Fibroblast of skin of right biceps (primary cell): ENCODE measurements at places on chromosomes 3 and 15.

- no peak for DNase-seq
Measured at GRCh38 chr3:143668924-143669790, 179.1 kb downstream of the SLC9A9 start.

GRCh38 chr15:65971741-65971995 lies 102.4 kb downstream of the RAB11A start:
- no peak for DNase-seq

- DNase-seq = no peak
Measured at GRCh38 chr3:141767066-141767465, 3.9 kb downstream of the GRK7 start.

DNA sequence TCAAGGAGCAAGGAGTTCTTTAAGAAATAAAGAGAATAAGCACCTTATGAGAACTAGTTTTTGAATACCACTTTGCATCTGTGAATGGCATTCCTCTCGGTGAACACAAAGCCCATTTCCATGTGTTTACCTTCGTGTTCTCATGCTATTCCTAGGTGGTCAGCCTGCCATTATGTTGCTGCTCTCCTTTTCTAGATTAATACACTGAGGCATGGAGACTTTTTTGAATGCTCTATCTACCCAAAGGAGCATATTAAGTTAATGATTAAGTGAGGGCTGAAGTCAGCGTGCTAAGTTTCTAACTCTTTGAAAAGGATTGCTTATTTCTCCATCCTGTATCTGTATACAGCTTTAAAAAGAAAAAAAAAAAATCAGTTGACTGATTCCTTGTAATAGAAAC lies 394.5 kb downstream of the MECOM start:
- no peak for DNase-seq

DNA sequence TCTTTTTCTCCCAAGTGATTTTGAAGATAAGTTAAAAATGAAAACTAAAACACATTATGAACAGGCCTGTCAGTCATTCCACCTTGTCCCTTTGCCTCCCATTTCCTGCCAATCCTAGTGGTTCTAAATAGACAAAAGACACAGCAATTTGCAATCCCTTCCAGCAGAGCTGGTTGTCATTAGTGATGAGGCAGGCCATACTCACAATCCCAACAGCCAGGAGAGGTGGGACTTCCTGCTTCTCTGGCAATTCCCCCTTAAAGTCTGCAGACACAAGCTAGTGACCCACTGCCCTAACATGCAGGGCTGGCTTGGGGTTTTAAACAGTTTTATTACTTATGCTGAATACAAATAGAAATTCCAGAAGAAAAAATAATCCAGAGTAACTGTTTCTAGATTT lies 38.4 kb upstream of the RBP1 start:
- no peak for DNase-seq

DNA sequence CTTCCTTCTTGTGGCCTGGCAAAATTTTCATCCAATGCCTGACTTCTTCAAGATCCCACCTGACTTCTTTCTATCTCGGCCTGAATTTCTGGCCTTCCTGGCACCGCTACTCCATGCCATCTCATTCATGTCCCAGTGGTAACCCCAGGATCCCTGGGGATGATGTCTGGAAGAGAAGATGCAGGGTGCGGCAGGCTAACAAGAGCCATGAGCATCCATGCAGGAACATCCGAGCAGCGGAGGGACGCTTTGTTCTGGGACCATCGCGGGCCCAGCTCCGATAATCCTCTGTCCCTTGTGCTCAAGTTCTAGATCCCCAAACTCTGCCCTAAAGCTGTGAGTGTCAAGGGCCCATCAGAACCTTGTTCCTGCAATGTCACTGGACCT lies 10.9 kb downstream of the MYL3 start:
- no peak for DNase-seq

- no peak for DNase-seq
Measured at GRCh38 chr15:69664572-69665571, 212.3 kb downstream of the RPLP1 start.

DNA sequence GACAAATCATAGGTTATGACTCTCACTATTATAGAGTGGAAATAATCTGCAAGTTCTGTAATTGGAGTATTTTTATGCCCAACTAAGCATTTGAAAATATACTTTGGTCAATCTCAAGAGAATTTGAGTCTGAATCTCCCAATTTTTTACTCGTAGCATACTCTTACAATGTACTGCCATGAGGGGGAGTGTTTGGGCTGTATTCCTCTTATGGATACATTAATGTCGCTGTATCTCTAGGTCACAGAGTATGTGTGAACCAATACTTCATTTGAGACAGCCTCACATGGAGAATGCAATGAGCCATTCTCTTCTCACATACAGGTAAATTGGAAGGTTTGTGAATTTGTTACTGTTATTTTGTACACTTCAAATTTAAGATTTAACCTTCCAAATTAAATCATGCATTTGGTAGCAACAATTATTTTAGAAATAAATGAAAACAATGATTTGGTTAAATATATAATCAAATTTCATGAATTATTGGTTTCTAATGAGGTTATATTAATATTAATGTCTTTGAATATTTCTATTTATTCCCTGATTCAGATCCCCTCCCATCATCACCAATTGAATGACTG lies 5.5 kb upstream of the CD200 start:
- DNase-seq = peak; percentile 59

DNA sequence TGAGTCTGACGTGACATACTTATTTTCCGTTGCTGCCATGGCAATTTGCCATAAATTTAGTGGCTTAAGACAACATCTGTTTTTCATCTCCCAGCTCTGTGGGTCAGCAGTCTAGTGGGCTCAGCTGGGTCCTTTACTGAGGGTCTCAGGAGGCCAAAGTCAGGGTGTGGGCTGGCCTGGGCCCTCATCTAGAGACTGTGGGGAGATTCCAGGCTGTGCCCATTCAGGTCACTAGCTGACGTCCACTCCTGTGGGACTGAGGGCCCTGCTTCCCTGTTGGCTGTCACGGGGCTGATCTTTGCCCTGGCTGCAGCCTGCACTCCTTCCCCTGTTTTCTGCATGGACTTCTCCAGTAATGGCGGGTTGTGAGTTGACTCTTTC lies 19.1 kb downstream of the FGD5 start:
- no peak for DNase-seq

DNA sequence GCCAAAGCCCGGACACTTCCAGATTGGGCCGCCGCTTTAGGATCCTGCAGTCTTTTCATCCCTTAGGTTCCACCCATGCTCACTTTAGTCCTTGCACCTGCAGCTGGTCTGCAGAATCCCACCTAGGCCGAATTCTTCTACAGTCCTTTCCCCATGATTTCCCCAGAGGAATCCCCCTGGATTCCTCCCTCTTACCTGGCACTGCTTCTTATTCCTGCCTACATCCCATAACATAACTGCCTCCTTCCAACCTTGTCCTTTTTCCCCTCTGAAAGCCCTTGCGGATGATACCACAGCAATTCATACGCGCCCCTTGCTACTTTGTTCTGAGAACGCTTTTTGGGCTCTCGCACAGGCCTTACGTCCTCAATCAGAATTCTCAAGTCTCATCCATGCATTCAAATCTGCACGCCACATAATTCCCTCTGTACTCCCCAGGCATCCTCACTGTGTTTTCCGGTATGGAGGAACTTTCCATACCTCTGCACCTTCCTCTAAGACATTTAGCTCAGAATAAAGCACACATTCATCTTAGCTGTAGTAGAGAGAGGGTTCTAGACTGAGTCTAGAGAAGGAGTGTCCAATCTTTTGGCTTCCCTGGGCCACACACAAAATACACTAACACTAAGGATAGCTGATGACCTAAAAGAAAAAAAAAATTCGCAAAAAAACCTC lies 619 bp downstream of the EIF2AK4 start:
- DNase-seq = peak; percentile 27

- DNase-seq = no peak
Measured at GRCh38 chr3:69535613-69536012, 149.7 kb upstream of the FRMD4B start.

GRCh38 chr3:151550642-151551041 lies 89.8 kb upstream of the IGSF10 start:
- DNase-seq = no peak

- DNase-seq = no peak
Measured at GRCh38 chr15:40766906-40767837, 2.6 kb upstream of the C15orf62 start.

GRCh38 chr3:59464187-59464586 lies 414.4 kb upstream of the CFAP20DC start:
- peak; percentile 3 for DNase-seq

DNA sequence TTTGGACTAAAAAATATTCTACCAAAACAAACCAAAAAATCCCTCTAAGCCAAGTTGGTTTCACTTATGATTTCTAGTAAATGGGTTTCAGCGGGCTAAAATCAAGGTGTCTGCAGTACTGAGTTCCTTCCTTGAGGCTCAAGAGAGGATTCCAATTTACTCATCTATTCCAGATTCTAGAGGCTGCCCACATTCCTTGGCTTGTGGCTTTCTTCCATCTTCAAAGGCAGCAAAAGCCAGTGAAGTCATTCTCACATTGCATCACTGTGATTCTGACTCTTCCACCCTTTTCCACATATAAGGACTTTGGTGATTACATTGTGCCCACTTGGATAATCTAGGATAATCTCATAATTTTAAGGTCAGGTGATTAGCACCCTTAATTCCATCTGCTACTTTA lies 48.1 kb downstream of the DPPA2 start:
- DNase-seq = peak; percentile 8

DNA sequence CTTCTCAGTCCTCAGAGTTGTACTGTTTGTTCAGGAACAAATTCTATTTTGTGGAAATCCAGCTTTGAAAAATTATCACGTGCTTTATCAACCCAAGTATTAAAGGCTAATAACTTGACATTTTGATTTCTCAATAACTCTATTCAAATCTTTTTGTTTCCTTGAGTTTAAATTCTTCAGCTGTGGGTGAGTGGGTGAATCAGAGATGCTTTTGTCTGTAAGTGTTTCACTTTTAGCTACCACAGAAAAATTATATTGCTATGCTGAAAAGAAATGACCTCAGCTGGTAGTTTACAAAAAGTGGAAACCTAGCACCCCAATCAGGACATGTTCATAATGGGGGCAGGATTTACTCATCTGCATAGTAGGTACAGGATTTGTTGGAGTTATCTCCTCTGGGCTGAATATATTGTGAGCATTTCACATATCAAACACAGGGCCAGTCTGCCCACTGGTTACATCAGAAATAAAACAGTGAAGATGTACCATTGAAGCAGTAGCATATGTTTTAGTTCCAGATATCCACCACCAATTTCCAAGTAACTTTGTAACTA lies 30.5 kb downstream of the MINDY4B start:
- DNase-seq = no peak
